Neural progenitor cell (in vitro differentiated cells): ENCODE measurements at places on chromosomes 13 and 19.
A peak's percentile ranks its signal among the peaks of the same experiment; 100 is the strongest.

DNA sequence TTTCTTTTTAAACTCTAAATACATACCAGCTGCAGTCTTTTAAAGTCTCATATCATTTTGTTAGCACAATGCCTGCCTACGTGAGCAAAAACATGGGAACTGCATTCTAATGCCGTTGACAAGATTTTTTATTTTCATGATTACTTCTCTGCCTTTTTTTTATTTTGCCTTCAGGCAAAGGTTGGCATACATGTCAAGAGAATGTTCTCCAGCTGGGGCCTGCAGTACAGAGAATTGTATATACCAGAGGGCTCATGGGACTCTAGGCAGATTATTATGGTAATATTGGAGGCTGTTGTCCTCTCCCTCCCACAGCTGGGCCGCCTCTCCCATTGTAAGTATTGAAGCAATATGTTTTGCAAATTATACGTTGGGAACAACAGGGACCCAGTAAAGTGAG lies 53.9 kb upstream of the OBI1 start:
- DNase-seq = no peak

DNA sequence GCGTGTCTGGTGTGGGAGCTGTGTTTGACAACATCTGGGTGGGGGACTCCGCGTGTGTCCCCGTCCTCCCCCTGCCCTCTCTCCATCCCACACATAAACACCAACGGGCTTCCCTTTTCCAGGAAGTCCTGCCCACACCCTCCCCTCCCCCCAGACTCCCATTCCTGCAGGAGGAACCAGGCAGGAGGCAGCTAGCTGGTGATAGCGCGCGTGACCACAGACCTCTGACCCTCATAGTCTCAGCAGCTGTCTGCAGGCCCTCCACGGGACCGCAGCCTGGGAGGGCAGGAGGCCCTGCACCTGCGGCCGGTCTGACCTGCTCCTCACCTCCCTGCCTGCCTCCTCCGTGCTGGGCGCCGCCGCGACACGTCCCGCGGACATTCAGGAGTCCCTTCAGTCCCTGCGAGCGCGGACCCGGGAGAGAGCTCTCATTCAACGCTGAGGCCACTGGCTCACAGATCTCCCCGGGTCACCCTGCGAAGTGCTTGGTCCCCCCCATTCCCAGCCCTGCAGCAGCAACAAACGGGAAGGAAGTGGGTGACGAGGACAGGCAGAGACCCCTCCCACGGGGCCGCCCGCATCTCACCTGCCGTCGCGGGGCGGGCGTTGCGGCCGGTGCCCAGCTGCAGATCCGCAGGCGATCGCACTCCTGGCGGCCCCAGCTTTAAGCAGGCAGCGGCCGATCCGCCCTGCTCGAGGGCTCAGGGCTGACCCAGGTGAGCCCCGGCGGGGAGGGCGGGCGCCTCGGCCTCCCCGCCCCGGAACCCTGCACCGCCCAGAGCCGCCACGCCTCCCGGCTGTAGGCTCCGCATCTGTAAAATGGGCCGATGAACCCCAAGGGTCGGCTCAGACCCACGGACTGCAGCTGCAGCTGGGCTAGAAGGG lies 1.1 kb upstream of the ACP5 start:
- DNase-seq = peak; percentile 25

- no peak for DNase-seq
These were observed 533 bp upstream of the DCAF15 start for GRCh38 chr19:13951799-13952153.

- DNase-seq = no peak
These were observed 140.2 kb downstream of the TNFSF13B start for GRCh38 chr13:108409730-108410129.

DNA sequence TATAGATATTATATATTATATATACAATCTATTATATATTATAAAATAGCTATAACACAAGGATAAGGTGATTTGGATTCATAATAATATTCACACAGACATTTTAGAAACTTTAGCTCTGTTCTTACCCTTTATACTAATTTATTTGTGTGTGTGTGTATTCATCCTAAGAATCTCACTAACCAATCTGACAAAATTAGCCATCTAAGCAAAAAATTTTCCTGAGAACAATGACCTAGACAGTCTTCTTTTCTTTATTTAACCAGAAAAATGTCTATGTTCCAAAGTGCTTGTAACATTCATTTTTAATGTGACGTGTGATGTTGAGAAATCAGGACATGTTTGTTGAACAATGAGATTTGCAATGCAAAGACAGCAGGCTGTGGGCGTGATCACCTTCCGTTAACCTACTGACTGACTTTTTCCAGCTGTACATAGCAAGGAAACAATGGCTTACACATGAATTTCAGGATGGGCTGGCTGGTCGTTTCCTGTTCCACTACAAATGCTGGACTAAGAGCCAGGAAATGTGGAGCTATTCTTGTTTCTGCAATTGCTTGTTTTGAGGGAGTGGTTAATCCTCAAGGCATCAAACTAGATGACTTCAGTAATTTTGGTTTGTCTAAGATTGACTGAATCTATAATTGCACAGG lies 634.6 kb upstream of the ARGLU1 start:
- no peak for DNase-seq

GRCh38 chr13:32751340-32751739 lies 165.1 kb downstream of the PDS5B start:
- no peak for DNase-seq

- DNase-seq = peak; percentile 35
These were observed 84.0 kb downstream of the MZT1 start for GRCh38 chr13:72643311-72643989.

DNA sequence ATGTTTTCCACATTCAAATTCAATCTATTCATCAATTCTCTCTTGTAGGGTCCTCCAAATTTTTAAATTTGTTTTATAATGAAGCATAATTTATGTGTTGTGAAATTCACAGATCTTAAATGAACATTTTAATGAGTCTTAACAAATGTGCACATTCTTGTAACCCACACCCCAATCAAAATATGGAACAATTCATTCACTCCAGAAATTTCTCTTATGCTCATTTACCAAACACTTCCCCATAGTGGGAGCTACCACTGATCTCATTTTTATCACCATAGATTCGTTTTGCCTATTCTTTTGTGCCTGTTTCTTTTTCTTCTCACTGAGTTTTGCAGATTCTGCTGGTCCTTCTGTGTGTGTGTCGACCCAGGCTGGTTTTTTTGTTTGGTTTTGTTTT lies 664.1 kb downstream of the EFNB2 start:
- DNase-seq = no peak

DNA sequence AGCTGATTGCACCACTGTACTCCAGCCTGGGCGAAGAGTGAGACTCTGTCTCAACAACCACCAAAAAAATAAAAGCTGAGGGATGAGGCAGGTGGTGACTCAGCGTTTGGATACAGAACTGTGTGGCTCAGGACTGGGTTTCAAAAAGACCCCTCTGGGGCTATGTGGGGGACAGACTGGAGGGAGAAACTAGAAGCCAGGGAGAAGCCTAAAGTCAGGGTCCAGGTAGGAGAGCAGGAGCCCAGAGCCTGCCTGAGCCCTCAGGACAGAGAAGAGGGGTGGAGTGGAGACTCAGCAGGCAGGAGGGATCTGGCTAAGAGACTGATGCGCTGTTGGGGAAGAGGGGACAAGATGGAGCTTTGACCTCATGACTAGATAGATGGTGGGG lies 1.8 kb upstream of the CD37 start:
- DNase-seq = no peak

DNA sequence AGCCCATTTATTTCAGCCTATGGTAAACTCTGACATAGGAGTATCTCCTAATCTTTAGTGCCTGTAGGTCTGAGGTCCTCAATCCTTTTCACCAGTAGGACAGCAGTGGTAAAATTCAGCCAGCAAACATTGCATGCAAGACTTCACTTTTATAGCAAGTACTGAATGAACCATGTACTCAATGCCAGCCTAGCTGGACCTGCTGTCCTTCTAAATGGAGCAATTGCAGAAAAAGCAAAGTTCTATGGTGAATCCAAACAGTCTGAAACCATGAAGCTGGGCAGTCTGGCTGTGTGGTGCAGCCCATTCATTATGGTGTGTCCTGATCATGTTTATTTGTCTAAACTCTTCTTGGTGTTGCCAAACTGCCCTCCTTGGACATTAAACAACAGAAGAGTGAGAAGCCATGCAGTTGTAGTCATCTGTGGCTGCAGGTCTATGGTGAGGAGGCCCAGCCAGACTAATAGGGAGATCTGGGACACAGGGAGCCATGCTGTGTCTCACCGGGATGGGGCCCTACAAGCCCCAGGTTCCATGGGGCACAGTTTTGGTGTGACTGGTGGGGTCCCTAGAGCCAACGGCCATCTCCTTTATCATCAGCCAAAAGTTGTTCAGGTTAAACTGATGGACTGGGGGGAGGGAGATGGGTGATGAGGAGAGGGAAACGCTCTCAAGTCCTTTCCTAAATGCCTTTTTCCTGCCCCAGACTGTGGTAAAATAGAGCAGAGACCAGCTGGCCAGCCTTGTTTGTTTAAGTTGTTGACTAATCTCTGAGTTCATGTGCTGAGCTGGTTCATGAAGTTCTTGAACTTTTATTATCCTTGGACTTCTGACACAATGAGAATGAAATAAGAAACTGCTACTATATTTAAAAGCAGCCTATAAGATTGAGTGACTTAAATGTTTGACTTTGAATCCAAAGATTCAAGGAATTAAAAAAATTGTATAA lies 20.6 kb upstream of the TNFSF11 start:
- DNase-seq = no peak

DNA sequence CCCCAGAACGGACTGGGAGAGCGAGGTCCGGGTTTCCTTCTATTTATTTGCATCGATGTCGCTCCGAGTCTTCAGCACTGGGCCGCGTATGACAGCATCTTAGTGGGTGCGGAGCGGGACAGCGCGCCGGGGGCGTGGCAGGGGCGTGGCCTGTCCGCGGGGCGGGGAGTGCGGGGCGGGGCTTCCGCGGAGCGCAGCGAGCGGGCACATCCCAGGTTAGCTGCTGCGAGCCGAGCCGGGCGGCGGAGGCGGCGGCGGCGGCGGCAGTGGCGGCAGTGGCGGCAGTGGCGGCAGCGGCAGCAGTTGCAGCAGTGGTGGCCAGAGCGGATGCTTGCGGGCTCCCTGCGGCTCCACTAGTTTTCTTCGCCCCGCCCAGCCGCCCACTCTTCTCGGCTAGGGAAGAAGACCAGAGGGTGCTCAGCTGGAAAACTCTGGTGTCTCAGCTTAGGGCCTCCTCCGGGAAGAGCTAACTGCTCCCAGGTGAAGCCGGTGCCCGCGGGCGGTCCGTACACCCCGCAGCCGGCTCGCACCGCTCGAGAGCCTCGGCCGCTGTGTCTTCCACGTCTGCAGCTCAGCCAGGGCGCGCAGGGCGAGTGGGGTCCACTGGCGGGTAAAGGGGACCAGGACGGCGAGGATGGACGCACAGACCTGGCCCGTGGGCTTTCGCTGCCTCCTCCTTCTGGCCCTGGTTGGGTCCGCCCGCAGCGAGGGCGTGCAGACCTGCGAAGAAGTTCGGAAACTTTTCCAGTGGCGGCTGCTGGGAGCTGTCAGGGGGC lies at the start of gene GPC5:
Gene GPC5, plus strand, starts transcription at position 209 of the 776 bp plus-strand sequence.
- DNase-seq = peak; percentile 88

DNA sequence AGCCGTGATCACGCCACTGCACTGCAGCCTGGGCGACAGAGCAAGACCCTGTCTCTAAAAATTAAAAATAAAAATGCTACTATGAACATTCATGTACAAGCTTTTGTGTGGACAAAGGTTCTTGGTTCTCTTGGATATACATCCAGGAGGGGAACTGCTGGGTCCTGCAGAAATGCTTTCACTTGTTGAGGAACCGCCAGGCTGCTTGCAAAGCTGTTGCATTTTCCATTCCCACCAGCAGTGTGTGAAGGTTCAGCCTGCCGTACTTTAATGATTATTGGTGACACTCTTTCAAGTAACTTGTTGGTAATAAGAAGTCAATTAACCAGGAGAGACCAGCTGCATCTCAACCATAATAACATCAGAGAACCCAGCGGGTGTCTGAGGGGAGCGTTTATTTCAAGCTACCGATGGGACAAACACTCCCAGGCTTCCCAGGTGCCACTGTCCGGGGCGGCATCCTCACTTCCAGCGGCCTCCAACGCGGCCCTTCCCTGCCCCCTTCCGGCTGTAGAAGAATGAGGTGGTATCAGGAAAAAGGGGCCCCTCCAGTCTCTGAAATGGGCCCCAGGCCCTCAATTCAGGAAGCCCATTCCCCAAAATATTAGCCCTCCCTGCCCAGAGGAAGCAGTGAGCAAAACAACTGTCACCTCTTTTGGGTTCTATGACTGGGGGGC lies 15.2 kb upstream of the PPP1R12C start:
- DNase-seq = no peak

- DNase-seq = peak; percentile 69
These were observed 123.1 kb downstream of the CDK8 start for GRCh38 chr13:26377038-26377437.

DNA sequence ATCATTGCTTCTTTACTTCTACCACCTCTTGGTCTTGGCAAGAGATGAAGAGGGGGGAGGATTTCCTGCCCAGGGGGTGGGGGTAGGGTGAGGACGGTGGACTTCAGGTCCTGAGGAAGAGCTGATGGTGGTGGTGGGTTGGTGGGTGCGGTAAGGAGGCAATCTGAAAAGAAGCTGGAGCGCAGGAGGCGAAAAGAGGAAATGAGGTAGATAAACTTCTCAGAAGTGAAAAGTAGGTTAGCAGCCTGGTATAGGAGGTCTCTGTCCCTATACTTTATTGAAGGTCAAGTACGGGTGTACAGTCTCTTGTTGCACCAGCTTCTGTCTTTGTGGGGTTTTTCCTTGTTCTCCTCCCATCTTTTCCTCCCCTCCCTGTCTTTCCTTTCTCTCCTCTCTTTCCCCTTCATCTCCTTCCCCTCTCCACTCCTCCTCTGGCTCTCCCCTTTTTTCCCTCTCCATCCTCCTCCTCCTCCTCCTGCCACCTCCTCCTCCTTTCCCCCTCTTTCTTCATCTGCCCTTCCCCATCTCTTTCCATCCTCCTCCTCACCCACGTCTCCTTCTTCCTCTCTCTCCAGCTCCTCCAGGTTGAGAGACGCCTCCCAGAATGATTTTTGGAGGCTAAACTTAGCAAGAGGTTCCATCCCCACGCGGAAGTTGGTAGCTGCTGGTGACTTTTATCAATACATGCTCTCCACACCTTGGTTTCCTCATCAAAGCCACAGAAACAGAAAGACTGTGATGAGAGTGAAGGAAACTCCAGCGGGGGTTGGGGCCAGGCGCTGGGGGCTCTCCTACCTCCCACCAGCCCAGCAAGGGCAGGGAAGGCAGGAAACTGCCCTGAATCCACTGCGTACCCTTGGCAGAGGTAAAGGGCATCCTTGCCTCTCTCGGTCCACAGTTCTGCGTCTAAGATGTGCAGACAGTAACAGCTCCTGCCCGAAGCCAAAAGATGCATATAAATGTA lies 15.3 kb downstream of the TNFSF14 start:
- DNase-seq = no peak

GRCh38 chr13:27562457-27562856 lies 57.9 kb downstream of the LNX2 start:
- DNase-seq = no peak

DNA sequence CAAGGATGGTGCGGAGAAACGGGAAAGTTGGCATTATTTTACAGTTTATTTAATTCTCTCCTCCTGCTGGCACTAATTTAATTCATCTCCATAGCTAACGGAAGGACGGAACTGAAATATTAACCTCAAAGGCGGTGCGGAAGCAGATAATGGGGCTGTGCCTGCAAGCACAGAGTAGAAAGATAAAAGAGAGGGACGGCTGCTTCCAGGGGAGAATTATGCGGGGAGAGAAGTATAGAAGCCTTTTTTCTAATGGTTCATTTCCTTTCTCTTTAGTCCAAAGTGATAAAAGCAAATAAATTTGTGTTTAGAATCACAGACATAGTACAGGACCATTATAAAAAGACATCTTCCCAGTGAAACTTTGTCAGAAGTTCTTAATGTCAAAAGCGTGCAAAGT lies 34.5 kb upstream of the UQCRFS1 start:
- DNase-seq = no peak

- DNase-seq = no peak
These were observed 2.8 kb upstream of the LMO7 start for GRCh38 chr13:75633285-75633684.
